CD4-positive, alpha-beta T cell treated with Interleukin-17A for 4 hours (primary cell): ENCODE measurements at places on chromosomes 7 and 10.
A peak's percentile ranks its signal among the peaks of the same experiment; 100 is the strongest.

DNA sequence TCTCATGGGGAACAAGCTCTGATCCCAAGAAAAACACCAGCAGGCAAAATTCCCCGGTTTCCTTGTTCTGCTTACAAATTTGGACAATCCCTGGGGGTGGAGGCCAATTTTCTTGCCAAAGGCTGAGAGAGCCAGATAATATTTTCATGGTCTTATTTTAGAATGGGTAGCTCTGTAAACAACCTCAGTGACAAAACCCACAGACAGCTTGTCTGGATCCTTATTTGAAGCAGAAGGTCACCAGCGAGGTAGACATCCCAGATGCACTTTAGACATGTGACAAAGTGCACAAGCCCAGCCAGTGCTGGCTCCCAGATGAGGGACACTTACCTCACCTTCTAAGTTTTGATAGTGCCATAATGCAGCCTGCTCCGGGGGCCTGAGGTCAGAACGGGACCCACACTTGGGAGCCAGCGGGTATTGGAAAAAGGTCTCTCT, 102.6 kb upstream of the DDC start:
- no peak for DNase-seq

- DNase-seq = no peak
These were observed 254.8 kb upstream of the ZMIZ1 start for GRCh38 chr10:78813998-78814399.

- peak; percentile 66 for DNase-seq
These were observed 6.9 kb downstream of the STN1 start for GRCh38 chr10:103911021-103911459.

DNA sequence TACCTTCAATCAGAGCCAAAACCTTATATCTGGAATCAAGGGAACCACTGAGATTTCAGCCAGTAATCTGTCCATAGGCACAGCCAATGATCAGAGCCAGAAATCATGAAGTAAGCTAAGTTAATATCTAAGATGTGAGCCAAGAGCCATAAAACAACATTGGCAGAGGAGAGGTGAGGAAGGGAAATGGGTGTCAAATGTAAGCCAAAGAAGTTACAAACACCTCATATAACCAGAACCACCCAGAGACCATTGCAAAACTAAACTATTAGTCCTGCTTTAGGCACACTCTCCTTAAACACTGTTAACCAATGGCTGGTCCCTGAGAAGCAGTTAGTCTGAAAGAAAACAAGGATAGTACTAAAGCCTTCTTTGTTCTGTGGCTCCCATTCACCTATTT, 173.1 kb downstream of the HPSE2 start:
- DNase-seq = no peak

DNA sequence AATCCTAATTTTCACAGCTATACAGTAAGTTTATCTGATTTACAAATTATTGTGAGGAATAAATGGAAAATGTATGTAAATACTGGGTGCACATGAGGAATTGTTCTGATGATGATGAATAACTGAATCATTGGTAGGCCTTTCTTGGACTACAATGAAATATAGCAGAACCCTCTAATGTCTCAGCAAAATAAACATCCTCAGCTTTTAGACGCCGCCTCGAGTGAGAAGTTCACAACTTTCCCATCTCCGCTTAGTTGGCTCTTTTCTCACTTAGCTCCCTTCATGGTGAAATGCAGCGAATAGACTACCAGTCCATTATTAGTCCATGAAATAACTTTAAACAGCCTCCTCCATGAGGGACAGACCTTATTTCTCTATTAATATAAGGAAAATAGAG, 182.3 kb downstream of the BICC1 start:
- DNase-seq = no peak

GRCh38 chr10:28118985-28119628, 120.2 kb upstream of the ODAD2 start:
- no peak for DNase-seq
